ENCODE measurements at places on chromosomes 2 and 18. TPM values are rescaled to one million over a fixed set of nuclear protein-coding genes. Genes with fewer than 3 reads are reported as not detected.

- DNase-seq, result no peak
Measured at GRCh38 chr2:38598991-38599295, 3.8 kb downstream of the HNRNPLL start.

DNA sequence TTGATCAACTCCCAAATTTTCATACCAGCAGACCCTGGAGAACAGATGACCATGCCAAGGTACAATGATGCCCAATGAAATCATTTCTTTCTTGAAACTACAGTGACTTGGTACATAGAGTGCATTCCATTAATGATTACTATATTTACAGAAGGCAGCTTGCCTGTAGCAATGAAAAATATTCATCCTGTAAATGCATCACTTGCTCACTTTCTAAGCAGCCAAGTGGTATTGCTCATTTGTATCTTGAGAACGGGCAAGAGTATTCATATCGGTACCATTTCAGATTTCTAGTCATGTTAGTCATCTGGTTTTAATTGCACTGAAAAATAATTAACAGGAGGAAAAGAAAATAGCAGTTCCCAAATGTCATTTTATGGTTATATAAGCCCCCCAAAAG is 59.6 kb downstream of the VIL1 start:
- no peak for DNase-seq

GRCh38 chr2:186486651-186487647 is 889 bp downstream of the ZC3H15 start:
- no peak for DNase-seq

DNA sequence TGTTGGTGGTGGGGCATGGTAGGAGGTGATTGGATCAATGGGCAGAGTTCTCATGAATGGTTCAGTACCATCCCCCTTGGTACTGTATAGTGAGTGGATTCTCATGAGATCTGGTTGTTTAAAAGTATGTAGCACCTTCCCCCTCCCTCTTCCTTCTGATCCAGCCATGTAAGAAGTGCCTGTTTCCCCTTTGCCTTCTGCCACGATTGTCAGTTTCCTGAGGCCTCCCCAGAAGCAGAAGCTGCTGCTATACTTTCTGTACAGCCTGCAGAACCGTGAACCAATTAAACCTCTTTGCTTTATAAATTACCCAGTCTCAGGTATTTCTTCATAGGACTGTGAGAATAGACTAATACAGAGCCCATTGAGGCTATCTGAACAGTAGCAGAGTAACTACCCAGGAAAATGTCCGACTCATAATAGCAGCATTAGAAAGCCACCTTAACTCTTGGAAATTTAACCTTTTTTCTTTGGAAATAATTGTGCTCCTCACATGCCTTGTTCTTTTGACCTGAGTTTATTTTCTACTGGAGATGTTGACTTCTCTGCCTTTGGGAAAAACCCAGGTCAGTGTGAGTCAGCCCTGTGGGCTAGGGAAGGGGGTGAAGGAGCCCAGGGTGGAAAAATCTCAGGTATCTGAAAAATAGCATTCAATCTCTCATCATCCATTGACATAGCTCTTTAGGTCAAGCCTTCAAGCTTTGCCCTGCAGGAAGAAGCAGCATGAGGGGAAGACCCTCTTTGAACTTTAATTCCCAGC is 18.1 kb downstream of the CYP1B1 start:
- no peak for DNase-seq

The PROKR1 gene
- total RNA-seq, result not detected

The TDRD15 gene
- total RNA-seq, result not detected

The DOCK10 gene
- total RNA-seq, result 2.3 TPM

All from Right ventricle myocardium inferior (tissue), 1 donor.